Activated CD4-positive, alpha-beta T cell treated with anti-CD3 and anti-CD28 coated beads, Interleukin-2, Interleukin-6, amounts not matched to agents 100 ng/mL and 50 ng/mL, durations not matched to agents 16 hours and 8 hours (primary cell): ENCODE measurements at places on chromosomes 12 and 14.

GRCh38 chr14:30131581-30132097 is 204.0 kb upstream of the PRKD1 start:
- DNase-seq: no peak

DNA sequence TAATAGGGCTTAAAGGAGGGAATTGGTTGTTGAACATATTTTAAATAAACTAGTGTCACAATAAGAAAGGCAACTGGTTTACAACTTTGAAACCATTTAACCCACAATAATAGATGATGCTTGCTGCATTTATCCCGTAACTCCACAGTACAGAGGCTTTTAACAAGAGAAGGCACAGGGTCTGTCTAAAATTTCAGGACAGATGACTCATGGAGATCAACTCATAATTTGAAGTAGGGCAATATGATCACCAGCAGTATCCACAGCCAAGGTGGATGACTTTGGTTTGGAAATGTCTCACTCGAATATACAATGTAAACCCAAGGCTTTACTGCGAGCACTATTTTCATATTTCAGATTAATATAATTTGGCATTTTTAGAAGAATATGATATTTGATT is 340.2 kb downstream of the LRIG3 start:
- no peak for DNase-seq

GRCh38 chr12:59383079-59383822 is 212.6 kb upstream of the SLC16A7 start:
- DNase-seq: no peak

DNA sequence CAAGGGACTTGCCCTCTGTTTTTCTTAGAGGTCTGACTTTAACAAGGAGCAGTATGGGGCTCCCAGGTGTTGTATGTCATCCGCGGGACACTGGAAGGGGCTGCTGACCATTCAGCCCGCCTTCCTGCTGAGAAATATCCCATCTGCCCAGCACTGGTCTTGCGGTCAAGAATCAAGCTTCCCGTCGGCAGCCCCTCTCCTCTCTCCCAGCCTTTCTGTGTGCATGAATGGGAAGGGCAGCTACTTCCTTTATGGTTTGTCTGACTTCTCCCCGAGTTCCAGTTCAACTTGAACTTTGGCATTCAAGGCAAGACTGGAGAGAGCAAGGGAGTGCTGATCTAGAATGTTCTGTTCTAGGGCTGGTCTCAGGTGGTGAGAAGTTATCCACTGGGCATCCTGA is 51.5 kb downstream of the PSMA6 start:
- no peak for DNase-seq

GRCh38 chr12:127060310-127060847 is 1206.6 kb upstream of the TMEM132C start:
- DNase-seq: no peak

- no peak for DNase-seq
Measured at GRCh38 chr14:75751296-75751695, 90.2 kb downstream of the TTLL5 start.

DNA sequence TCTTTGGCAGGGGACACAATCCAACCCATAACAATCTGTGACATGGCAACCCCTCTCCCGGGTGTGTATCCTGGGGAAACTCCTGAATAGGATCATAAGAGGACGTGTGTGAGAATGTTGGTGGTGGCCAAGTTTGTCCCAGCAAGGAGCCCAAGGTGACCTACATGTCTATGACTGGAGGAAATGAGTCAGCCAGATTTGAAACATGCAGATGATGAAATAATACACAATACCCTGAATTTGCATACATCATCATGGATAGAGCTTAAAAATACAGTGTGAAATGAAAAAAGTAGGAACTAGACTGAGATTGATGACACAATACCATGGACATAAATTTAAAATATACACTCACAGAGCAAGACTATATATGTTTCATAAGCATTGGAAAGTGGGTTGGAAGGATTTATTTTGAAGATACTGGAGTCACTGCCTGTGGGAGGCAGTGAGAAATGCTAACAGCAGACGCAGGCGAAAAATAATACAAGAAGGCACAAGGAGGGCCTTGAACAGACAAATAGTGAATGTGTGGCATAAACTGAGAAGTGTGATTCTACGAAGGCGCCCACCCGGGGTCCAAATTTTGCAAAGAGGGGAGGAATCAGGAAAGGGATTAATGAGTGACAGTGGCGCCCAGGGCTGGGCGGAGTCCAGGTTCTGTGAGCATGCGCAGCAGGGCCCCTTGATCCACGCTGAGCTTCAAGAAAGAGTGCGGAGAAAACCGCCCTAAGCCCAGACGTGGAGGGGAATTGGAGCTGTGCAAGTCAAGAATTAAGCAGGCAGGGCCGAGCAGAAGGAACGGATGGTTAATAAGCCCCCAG is 7.0 kb upstream of the MAP1LC3B2 start:
- DNase-seq: peak; percentile 33

DNA sequence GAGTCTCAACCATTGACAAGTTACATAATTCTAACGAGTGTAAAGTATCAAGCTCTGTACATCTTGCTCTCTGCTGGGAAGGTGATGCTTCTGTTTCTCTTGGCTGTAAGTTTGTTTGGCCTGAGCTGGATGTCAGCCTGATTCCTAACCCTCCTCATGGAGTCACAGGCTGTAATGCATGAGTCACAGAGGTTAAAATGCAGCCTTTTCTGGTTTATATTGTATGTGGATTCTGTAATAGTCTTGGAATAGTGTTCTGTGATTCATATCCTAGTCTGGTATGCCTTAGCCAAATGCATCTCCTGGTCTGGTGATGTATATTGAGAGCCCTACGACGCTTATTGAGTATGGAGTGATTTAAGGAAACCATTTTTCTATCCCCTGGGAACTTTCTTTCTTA is 104.5 kb upstream of the FRMD6 start:
- no peak for DNase-seq

DNA sequence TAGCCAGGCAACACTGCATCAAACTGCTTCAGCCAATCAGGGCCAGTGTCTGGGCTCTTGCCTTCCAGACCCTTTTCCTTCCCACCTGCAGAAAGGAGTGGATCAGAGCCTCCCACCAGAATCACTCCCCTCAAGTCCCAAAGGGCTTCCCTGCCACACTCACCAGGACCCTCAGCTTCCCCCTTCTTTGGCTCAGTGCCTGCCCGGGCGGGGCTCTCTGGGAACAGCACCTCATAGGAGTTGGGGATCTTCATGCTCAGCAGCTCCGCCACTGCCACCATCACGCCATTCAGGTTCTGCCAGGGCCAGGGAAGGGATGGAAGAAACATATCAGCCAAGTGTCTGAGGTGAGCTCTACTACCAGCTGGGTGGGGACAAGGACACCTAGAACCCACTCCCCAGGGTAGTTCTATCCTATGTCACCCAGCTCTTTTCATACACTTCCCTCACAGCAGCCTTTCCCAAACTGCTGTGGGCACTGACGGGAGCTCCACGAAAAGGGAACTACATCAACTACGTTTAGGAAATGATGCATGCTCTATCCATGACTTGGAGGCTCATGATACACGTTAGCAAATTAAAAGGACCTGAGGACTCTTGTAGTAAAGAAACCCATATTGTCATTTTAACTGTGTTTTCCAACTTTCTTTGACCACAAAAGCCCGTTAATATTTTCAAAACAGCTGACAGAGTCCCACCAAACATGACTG is 9.4 kb upstream of the PRKAG1 start:
- no peak for DNase-seq

- no peak for DNase-seq
Measured at GRCh38 chr12:82883394-82884355, 197.0 kb downstream of the TMTC2 start.

- no peak for DNase-seq
Measured at GRCh38 chr14:75295061-75295461, 16.4 kb downstream of the FOS start.

- DNase-seq: no peak
Measured at GRCh38 chr12:68638721-68639395, 28.2 kb downstream of the RAP1B start.

- peak; percentile 89 for DNase-seq
Measured at GRCh38 chr12:124940393-124941169, 26.1 kb upstream of the UBC start.

- no peak for DNase-seq
Measured at GRCh38 chr12:55933169-55933798, 2.3 kb downstream of the DGKA start.

DNA sequence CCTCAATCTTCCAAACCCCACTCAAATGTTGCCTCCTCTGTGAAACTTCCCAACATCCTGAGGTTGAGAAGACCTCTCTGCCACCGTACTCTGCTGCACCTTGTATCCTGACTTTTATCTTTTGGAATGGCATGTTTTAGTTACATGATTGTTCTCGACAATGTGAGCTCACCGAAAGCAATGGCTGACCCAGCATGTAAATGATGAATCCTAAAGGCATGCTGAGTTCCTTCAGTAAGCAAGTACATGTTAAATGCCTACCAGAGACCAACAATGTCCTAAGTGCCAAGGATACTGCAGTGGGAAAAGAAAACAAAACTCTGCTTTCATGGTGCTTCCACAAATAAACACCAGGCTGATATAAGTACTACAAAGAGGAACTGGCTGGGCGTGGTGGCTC is 13.7 kb downstream of the PPP1R13B start:
- DNase-seq: no peak

DNA sequence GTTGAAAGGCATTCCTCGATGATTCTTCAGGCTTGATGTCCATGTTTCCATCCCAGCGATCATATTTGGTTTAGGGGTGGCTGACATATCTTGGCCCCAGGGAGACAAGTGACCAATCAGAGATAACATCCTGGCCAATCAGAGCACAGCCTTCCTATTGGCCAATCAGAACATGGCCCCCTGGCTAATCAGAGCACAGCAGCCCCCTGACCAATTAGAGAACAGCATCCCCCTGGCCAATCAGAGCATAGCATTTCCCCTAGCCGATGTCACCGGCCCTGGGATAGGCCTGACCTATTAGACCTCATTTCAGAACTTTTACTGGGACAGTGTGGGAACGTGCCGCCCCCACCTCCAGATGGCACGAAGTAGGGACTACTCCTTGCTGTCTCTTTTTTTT is 182.2 kb downstream of the AACS start:
- DNase-seq: no peak

DNA sequence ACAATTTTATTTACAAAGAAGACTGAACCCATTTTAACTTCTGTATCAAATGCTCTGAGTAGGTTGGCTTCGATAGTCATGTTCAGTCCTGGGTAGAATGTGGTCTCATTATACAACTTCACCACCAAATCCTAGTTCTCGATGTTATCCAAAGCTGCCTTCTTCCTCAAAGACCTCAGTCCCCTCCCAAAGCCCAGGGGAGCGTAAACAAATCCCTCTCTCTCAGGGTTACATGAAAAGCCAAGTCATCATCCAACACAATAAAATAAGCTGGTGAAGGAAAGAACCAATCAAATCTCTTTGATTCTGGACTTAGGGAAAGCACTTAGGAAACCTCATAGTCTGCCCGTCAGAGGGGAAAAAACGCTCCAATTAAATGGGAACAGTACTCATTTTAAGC is 9.1 kb downstream of the PTCSC3 start:
- DNase-seq: no peak

GRCh38 chr14:48384821-48385220 is 709.4 kb upstream of the MDGA2 start:
- DNase-seq: no peak

- no peak for DNase-seq
Measured at GRCh38 chr14:56881181-56881580, 70.9 kb upstream of the OTX2 start.

GRCh38 chr12:70049596-70050360 is 193.5 kb upstream of the CNOT2 start:
- peak; percentile 37 for DNase-seq

DNA sequence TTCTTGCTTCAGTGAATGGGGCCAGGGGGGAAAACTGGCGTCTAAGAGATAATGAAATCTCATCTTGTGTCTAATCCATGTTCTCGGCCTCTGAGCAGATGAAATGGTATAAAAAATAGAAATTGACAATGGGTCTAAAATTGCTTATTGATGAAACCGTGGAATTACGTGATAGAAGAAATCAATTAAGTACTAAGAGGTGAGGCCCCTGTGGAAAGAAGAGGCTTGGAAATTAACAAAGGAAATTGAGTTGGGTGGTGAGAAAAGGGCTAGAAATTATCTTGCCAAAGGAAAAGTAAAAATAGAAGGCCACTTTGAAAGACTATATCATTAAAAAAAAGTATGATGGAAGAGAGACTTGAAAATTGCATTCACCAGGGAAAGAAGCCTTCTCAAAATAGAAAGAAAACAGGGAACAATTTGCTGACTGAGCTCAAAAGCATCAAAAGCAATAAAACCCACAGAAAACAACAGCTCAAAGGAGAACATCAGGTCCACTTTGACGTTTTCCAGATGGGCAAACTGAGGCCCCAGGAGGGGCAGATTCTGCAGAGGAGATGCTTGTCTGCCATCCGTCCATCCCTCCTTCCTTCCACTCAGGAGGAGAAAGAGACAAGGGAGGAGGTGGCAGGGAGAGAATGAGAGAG is 226.1 kb upstream of the RTL1 start:
- DNase-seq: no peak

- DNase-seq: no peak
Measured at GRCh38 chr12:70367258-70368141, 1.4 kb downstream of the KCNMB4 start.

GRCh38 chr14:84458881-84459280 is 1071.1 kb upstream of the FLRT2 start:
- no peak for DNase-seq

GRCh38 chr12:1590221-1590979 is 4.0 kb downstream of the FBXL14 start:
- DNase-seq: no peak

DNA sequence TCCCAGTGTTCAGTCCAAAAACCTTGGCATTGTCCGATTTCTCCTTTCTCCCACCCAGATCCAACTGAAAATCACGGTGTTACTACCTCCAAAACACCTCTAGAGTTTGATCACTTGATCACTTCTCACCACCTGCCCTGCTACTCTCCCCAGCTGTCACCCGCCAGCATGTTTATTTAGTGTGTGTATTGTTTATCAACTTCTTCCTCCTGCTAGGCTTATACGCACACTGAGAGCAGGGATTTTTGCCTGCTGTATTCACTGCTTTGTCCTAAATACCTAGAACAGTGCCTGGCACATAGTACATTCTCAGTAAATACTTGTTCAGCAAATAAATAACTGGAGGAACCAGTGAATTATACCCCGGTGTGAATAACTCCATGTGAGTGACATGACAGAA is 5.0 kb downstream of the BDKRB1 start:
- DNase-seq: no peak
